Heart left ventricle (tissue), 16 donors: ENCODE measurements at places on chromosomes 3 and 15. TPM values are rescaled to one million over a fixed set of nuclear protein-coding genes. Genes with fewer than 3 reads are reported as not detected.
A peak's percentile ranks its signal among the peaks of the same experiment; 100 is the strongest.

The OPA1 gene
- 152 TPM for total RNA-seq

The MORC1 gene
- not detected for total RNA-seq

The JMJD7 gene
- total RNA-seq = 10.0 TPM

The AADACL2 gene
- total RNA-seq = not detected

DNA sequence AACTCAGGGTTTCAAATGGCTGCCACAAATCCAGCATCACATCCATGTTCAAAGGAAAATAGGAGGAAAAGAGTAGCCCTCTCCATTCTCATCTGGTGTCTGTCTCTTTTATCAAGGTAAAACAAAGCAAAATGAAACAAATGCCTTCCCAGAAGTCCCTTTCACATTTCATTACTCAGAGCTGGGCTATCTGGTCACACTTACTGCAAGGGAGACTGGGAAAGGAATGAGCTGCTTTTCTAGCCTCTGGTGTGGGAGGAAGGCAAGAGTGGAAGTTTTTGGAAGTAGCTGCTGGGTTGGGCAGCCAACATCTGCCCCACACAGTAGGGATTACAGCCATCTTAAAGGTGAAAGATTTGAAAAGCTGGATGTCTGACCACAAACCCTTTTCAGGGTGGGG lies 51.8 kb downstream of the KLF15 start:
- no peak overlapping the region for H3K27ac ChIP-seq
- no peak for DNase-seq
- H3K4me3 ChIP-seq = no peak overlapping the region

GRCh38 chr3:157438194-157438730 lies 1.6 kb downstream of the PTX3 start:
- H3K27ac ChIP-seq = peak overlapping the region; percentile 78
- H3K27me3 ChIP-seq = peaks cover 14% of the 10 kb centered on the region
- H3K36me3 ChIP-seq = no peaks in the 10 kb centered on the region
- H3K4me3 ChIP-seq = peak overlapping the region; percentile 59
- H3K4me1 ChIP-seq = peaks cover 15% of the 10 kb centered on the region

- H3K36me3 ChIP-seq = no peaks in the 10 kb centered on the region
- DNase-seq = no peak
- no peak overlapping the region for H3K4me3 ChIP-seq
- peak overlapping the region; percentile 19 for H3K27ac ChIP-seq
- peaks cover 8% of the 10 kb centered on the region for H3K4me1 ChIP-seq
Measured at GRCh38 chr15:49847423-49848281, 226.8 kb downstream of the DTWD1 start.

DNA sequence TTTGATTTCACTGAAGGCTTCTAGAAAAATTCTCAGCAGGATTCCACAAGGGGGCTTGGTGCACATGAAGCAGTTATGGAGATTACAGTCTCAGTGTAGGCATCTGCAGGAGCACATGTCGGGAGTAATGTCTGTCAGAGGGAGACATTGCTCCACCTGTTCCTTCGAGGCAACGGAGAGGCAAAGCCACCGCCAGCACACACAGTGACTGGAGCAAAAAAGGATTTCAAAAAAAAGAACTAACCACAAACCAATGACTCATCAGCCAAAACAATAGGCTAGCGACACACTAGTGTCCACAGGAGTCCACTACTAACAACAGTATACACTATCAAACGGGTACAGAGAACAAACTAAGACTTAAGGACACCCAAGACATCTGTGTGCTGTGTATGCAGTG lies 68.9 kb downstream of the NPTN start:
- H3K27ac ChIP-seq = no peak overlapping the region
- H3K4me3 ChIP-seq = no peak overlapping the region
- peaks cover 5% of the 10 kb centered on the region for H3K4me1 ChIP-seq
- no peaks in the 10 kb centered on the region for H3K27me3 ChIP-seq

DNA sequence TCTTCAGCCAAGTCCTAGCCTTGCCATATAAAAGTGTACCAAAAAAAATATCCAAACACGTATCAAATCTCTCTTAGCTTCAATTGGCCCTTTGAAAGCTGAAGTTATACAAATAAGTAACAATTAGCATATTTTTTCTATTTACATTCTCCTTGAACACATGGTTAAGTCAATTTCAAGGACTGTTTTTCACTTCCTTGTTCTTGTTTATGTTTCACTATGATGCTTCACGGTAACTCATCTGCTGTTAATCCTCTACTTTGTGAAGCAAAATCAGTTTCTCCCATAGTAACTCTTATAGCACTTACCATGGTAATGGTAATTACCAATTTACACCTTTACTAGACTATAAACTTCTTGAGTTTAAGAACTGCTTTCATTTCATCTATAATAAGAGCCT lies 10.6 kb upstream of the SPRED1 start:
- H3K4me3 ChIP-seq = no peak overlapping the region
- no peaks in the 10 kb centered on the region for H3K4me1 ChIP-seq
- no peaks in the 10 kb centered on the region for H3K27me3 ChIP-seq
- no peak for DNase-seq
- no peak overlapping the region for H3K27ac ChIP-seq

DNA sequence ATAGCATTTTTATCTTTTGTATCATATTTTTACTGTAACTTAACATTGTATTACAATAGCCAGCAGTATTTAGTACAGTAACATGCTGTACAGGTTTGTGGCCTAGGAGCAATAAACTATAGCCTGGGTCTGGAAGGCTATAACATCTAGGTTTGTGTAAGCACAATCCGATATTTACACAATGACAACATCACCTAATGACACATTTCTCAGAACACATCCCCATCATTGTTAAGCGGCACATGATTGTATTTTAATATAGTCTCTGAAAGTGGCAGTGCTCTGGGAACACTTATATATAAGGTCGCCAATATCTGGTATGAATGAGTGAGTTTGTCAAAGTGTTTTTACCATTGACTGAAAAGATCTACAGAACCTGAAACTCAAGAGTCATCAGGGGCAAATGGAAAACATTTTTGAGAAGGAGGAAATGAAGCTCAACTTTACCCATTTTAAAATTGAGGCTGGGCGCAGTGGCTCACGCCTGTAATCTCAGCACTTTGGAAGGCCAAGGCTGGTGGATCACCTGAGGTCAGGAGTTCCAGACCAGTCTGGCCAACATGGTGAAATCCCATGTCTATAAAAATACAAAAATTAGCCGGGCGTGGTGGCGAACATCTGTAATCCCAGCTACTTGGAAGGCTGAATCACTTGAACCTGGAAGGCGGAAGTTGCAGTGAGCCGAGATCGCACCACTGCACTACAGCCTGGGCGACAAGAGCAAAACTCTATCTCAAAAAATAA lies 38.8 kb upstream of the TNFSF10 start:
- no peaks in the 10 kb centered on the region for H3K27me3 ChIP-seq
- peak overlapping the region; percentile 76 for H3K27ac ChIP-seq
- H3K4me1 ChIP-seq = peaks cover 11% of the 10 kb centered on the region
- no peak for DNase-seq
- no peak overlapping the region for H3K4me3 ChIP-seq
